Left ventricle myocardium superior (tissue), 1 donor: ENCODE measurements at places on chromosomes 5 and 9. TPM values are rescaled to one million over a fixed set of nuclear protein-coding genes. Genes with fewer than 3 reads are reported as not detected.
A peak's percentile ranks its signal among the peaks of the same experiment; 100 is the strongest.

DNA sequence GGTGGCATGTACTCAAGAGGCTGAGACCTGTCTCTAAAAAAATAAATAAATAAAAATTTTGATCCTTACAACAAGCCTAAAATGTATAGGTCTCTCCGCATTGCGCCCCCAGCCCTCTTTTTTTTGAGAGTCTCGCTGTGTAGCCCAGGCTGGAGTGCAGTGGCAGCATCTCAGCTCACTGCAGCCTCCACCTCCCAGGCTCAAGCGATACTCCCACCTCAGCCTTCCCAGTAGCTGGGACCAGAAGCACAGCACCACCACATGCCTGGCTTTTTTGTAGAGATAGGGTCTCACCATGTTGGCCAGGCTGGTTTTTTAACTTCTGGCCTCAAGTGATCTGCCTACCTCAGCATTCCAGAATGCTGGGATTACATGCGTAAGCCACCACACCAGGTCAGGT lies 2.2 kb upstream of the GARIN3 start:
- no peak for DNase-seq

GRCh38 chr5:3364941-3365340 lies 230.7 kb upstream of the IRX1 start:
- DNase-seq, result no peak

- no peak for DNase-seq
Measured at GRCh38 chr9:83501565-83501964, 36.6 kb downstream of the FRMD3 start.

The FAM170A gene
- not detected for total RNA-seq

GRCh38 chr5:6739603-6740002 lies 26.4 kb downstream of the TENT4A start:
- no peak for DNase-seq

GRCh38 chr9:126292736-126293521 lies 33.7 kb upstream of the MVB12B start:
- DNase-seq, result no peak

GRCh38 chr5:984774-985173 lies 23.8 kb upstream of the NKD2 start:
- DNase-seq, result no peak

The SPATA31E1 gene
- total RNA-seq, result not detected

DNA sequence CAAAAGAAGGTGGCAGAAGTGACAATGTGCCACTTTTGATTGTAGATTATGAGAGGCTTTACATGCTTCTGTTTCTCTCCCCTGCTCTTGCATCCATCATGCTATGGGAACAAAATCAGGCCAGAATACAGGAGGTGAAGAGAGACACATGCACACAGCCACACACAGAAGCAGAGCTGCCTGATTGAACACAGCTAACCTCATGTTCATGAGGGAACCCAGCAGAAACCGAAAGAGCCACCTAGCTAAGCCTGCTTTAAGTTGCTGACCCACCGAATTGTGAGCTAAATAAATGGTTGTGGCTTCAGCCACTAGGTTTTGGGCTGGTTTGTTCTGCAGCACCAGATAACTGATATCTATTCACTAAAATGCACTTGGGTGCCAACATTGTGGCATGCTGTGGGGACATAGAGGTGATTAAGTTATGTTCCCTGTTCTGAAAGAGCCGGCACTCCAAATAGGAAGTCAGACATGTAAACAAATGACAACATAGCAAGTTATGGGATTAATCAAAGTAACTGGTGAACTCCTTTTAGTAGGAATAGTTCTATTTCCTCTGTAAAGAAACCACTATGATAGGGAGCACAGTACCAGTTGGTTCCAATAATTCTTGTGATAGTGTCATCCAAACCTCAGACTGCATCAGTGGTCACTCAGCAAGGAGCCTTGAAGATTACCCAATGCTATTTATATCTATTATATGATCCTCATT lies 93.6 kb upstream of the TNC start:
- no peak for DNase-seq

GRCh38 chr5:162638849-162639248 lies 571.3 kb downstream of the GABRG2 start:
- no peak for DNase-seq

GRCh38 chr9:134538856-134539566 lies 102.6 kb upstream of the COL5A1 start:
- DNase-seq, result peak; percentile 54

The SLC1A1 gene
- 2.1 TPM for total RNA-seq

The IL13 gene
- not detected for total RNA-seq

GRCh38 chr5:52708463-52708862 lies 79.3 kb upstream of the ITGA1 start:
- no peak for DNase-seq

DNA sequence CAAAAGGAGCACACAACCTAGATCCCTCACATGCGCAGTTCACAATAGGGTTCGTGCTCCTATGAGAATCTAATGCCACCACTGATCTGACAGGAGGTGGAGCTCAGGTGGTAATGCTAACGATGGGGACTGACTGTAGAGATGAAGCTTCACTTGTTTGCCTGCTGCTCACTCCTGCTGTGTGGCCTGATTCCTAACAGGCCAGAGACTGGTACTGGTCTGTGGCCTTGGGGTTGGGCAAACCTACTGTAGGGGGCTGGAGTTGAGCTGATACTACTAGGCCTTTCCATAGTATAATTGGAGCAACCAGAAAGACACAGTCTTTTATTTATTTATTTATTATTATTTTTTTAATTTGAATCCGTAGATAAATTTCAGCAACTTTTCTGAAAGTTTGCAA lies 5.3 kb downstream of the LNPEP start:
- no peak for DNase-seq

GRCh38 chr5:168843277-168844015 lies 264.3 kb upstream of the PANK3 start:
- no peak for DNase-seq

The DIRAS2 gene
- total RNA-seq, result not detected

GRCh38 chr9:98009936-98010335 lies 26.8 kb downstream of the ANP32B start:
- no peak for DNase-seq

DNA sequence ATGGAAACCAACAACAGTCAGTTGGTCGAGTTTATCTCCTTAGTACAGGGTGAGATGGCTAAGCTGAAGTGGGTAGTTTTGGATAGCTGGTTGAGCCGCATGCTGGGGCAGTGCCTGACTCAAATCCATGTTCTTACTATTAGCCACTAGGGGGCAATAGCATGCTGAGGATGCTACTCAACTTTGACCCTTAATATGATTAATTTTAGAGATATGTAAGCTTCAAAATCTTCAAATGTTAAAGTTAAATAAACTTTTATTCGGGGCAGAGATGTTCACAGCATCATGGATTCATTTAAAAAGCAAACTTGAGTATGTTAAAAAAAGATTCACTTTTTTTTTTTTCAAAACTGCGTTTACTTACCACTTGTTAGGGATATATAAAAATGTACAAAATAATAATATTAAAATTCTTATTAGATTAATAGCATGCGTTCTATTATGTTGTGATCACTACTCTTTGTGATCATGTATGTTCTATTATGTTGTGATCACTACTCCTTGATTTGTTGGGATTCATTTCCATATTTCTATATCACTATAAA lies 57.0 kb downstream of the C9orf153 start:
- DNase-seq, result no peak

DNA sequence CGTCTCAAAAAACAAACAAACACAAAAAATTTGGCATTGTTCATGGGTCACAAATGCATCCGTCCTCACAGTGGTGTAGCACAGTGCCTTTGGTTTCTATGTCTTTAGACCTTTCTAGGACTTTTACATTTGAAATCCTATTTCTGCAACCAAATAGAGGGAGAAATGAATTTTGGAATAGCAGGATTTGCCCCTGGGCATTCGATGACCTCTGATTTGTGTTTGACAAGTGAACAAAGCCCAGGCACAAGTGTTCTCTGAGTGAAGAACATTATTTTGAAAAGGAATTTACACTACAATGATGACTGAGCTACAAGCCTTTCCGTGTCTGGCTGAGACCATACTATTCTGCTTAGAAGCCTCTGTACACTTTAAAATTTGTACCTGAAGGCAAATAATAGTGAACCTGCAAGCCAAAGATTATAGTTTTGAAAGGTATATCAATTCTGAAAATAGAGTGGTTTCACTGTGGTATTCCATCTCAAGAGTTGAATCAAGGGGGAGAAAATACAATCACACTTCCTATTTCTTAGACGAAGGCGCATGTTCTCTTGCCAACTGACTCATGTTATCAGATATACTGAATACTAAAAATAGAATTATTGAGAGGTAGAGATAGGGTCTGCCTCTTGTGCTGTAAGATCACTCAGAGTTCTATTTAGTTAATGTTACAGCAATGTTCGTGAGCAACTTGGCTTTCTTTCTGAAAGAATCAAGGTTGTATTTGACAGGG lies 297.6 kb downstream of the KDM4C start:
- no peak for DNase-seq

DNA sequence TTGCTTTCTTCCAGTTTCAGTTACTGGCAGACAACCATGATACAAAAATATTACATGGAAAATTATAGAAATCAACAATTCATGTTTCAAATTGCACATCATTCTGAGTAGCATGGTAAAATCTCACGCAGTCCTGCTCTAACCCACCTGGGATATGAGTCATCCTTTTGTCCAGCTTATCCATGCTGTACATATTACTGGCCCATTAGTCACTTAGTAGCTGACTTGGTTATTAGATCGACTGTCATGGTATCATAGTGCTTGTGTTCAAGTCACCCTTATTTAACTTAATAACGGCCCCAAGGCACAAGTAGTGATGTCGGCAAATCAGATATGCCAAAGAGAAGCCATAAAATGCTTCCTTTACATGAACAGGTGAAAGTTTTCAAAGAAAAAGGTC lies 41.2 kb downstream of the NADK2 start:
- no peak for DNase-seq

DNA sequence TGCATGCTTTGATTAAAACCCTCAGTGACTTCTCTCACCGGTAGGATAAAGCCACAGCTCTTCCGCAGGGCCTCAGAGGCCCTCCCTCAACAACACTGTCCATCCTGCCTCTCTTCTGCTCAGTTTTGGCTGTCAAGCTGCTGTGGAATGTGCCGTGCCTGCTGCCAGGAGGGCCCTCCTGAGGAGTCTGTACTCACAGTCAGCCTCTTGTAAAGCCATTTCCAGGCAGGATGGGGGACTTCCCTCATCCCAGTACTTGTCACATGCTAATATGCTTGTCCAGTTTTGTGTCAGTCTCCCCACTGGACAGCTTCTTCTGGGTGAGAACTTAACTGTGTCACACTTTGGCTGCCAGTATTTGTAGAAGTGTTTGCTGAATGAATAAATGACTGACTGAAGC lies 13.9 kb upstream of the DDX41 start:
- peak; percentile 33 for DNase-seq

DNA sequence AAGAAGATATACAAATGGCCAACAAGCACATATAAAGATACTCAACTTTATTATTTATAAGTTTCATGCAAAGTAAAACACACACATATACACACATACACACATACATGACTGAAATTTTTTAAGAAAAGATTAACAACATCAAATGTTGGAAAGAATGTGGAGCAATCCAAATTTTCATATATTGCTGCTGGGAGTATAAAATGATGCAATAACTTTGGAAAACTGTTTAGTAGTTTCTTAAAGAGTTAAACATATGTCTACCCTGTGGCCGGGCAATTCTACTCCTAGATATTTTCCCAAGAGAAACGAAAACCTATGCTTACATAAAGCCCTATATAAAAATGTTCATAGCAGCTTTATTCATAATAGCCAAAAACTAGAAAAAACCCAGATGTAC lies 99.8 kb upstream of the NR4A3 start:
- DNase-seq, result no peak

DNA sequence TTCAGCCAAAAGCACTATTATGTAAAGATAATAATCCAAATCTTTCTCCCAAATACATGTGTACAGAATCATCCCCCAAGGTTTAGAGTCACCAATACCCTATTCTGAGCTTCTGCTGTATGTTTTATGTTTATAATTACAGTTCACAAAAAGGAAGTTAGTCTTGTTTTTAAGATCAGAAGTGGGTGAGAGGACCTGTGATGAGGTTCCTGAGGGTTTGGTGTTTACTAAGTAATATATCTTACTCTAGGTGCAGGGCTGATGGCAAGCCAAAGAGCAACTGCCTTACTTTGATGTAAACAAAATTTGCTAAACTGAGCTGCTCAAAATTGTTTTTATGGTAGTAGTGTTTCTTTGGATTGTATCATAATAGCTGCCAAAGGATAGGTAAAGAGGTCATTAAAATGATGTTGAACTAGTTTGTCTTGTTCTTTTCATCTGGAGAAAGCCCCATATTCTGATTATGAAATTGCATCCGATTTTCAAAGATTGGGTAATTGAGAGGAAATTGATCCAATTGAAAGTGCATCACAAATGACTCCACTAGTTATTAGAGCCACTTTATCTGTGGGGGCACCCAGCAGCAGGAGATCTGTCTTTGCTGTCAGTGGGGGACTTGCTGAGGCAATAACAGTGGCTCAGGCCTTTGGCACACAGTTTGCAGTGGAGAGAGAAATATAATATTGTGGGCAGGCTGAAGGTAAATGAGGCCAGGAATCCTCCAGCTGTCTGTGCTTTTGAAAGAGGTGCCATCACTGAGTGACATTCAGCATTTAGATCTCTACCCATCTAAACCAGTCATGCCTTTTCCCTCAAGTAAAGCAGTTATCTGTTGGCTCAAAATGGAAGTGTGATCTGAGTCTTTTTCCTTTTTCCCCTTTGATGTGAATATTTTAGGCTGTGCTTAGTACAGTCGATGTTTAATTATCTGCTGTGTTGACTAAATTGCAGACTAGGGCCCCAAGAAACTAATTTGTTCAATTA lies 14.1 kb downstream of the TRIM32 start:
- DNase-seq, result no peak

DNA sequence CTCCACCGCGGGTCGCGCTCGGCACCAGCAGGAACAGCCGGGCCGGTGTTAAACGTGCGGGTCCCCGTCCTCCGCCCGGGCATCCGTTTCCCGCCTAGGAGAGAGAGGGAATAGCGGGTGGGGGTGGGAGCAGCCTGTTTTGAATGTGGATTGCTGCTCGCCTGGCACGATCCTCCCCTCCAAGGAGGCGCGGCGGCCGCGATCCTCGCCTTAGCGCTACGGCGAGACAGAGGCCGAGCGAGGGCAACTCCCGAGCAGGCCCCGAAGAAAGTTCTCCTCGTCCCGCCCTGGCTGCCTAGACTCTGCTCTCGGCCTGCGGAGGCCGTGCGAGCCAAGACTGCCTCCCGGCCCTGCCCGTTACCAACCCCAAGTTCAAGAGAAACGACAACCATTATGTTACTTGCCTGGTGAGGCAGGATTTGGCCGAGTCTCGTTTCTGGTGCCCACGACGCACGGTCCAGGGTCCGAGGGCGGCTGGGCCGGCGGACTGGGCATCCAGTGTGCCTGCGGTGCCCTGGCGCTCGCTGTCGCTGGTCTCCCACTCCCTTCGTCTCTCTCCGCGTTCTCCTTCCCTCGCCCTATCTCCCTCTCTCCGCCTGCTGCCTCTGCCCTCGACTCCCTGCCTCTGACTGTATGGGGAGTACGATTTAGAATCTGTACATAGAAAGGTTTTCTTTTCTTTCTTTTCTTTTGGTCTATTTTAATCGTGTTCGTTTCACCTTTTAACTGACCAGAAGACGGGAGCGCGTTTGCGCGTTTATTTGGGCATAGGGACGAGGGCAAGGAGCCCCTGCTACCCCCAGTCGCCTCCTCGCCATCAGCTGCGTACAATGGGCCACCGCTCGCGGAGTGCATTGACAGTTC lies 724 bp downstream of the NR2F1-AS1 start:
- peak; percentile 52 for DNase-seq
